Esophagus squamous epithelium (tissue), 5 donors: ENCODE measurements at places on chromosomes 2 and 18. TPM values are rescaled to one million over a fixed set of nuclear protein-coding genes. Genes with fewer than 3 reads are reported as not detected.

- no peak for DNase-seq
Measured at GRCh38 chr2:102366406-102367112, 11.0 kb downstream of the IL18R1 start.

- no peak for DNase-seq
Measured at GRCh38 chr18:9426753-9427152, 48.6 kb upstream of the RALBP1 start.

- no peak for DNase-seq
Measured at GRCh38 chr2:43220760-43221123, 5.7 kb downstream of the ZFP36L2 start.

DNA sequence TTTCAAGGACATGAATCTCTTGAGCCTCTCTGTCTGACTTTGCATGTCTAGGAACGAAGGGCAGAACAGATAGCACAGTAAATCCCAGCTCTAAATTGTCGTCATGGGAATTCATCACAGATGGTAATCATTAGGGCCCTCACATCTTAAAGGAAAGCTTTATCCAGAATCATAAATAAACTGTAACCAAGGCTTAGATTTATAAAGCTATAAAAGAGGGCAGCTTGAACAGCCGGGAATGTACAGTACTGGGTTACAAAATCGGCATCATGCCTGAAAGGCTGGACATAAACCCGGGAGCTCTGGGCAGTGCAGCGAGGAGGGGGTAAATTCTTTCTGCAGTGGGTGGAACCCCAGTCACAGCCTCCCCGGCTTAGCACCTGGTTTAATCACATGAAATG lies 144.4 kb downstream of the GFPT1 start:
- no peak for DNase-seq

- DNase-seq, result no peak
Measured at GRCh38 chr2:45083175-45083574, 73.9 kb upstream of the SIX2 start.

DNA sequence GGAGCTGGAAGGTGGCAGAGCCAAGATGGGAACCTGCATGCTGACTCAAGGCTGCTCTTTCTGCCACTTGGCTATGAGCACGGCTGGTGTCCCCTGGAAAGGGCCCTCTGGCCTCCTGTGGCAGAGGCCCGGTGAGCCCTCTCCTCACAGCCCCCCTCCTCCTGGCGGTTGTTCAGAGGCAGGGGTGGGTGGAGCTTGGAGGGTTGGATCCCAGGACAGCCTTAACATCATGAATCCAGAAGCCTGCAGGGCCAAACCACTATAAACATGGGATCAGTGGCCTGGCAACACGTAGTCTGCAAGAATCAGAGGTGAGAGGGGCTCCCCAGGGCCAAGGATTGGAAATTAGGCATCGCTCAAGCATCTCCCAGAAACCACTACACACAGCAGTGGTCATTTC lies 48.5 kb upstream of the LOXHD1 start:
- no peak for DNase-seq

DNA sequence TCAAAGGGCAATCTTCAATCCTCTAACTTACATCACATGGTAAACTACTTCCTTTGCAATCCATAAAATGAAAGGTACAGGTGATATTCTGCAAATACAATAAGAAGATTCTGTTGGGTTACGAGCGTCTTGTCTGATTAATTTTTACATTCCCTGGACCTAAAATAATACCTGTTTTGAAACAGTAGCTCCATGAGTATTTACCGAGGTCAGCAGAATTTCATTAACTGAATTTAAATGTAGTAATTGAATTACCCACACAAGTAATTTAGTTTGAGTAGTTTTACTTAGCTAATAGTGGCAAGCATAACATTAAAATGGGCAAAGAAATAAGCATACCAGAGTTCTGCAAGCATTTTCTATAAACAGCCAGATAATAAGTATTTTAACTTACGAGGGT lies 652.0 kb downstream of the DPP10 start:
- DNase-seq, result no peak

DNA sequence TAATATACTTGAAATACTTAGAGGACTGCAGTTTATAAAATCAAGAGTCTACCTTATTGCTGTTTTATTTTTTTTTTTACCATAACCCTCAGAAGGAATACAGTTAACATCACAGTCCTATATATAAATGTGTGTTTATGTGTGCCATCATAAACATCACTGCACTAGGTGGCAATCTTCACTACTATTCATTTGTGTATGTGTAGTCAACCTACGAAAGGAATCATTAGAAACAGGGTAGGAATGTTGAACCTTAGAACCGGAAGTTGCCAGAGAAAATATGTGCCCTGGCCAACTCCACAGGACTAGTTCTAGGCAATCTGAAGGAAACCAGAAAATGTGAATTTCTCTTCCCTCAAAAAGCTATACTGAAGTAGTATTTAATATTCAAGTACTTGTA lies 3.4 kb downstream of the GEN1 start:
- no peak for DNase-seq

DNA sequence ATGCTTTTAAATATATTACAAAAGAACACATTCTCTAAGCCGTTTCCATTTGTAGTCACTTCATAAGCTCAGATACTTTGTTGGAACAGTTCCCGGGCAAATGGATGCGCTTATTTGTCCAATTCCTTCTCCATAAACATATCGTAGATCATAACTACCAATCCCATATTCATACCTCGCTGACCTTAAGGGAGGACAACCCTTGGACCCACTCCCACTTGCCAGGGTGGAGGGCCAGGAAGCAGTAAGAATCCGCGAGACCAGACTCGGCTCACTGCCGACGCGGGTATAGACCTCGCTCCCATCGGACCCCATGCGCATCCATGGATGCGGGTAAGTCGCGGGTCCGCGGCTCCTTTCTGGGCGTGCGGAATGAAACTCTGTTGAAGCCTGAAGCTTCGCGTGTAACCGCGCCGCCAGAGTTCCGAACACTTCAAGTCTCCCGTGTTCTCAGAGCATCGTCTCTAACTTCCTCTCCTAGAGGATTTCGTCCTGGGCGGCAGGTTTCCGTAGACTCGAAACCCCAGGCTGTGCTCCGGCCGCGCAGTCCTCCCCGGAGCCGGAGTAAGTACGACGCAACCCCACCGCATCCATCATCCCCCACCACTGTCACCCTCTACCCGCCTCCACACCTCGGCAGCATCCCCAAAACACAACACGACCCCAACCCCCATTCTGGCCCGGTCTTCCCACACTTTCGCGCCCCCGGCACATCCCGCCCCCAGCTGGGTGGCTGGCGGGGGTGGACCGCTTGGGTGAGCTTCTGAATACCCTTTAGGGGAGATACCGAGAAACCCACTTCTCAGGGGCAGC lies 1.1 kb downstream of the DSC3 start:
- DNase-seq, result no peak

- DNase-seq, result no peak
Measured at GRCh38 chr2:26618611-26619010, 22.6 kb downstream of the CIB4 start.

DNA sequence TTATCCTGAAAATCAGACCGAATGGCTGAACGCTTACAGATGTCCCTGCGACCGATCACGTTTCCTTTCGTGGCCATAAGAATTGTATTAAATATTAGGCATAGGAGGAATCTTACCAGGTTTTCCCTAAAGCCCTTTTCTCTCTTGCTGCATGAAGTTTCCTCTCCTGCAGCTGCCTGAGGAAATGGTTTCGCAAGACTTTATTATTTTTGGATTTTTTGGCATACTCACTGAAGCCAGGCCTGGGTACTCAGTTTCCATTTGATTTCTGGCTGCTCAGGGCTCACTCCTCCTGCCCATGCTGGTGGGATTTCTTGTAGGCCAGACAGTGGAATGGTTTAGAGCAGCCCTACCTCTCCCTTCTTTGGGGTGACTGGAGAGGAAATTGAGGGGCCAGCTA lies 114.0 kb downstream of the KLHL29 start:
- no peak for DNase-seq

DNA sequence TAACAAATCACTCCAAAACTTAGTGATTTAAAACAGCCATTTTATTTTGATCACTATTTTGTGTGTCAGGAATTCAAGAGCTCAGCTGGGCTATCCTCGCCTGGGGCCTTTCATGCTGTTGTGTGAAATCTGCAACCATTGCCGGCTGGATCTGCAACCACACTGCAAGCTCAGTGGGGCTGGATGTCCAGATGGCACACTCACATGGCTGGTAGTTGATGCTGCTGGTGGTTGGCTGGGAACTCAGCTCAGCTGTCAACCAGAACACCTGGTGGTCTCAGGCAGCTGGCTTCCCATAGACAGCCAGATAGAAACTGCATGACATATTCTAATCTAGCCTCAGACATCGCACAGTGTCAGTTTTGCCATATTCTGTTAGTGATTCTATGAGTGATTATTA lies 30.6 kb upstream of the AP1S3 start:
- DNase-seq, result no peak

- DNase-seq, result no peak
Measured at GRCh38 chr2:237431837-237432236, 17.9 kb upstream of the COL6A3 start.

GRCh38 chr2:157874997-157875640 lies 1.0 kb downstream of the ACVR1 start:
- no peak for DNase-seq

DNA sequence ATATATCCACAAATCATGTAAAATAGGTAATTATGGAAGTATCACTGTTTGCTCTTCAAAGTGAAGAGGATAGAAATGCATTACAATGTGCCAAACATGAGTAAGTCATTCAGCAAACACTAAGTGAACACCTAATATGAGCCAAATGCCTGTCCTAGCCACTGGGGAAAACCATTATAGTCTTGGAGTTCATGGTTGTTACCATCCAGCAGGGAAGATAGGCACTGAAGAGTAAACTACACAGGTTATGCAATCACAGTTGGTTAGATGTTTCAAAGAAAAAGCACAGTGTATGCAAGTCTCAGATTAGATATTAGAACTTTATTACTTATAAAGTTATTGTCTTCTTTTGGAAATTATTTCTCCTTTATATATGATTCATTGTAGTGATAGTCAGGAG lies 3.9 kb upstream of the SERPINB2 start:
- DNase-seq, result no peak

- no peak for DNase-seq
Measured at GRCh38 chr2:203822240-203822639, 45.3 kb upstream of the CTLA4 start.

GRCh38 chr2:20115374-20115773 lies 63.9 kb upstream of the LAPTM4A start:
- no peak for DNase-seq

GRCh38 chr2:64942693-64943092 lies 46.5 kb upstream of the SLC1A4 start:
- no peak for DNase-seq

- no peak for DNase-seq
Measured at GRCh38 chr2:235230821-235231601, 262.8 kb upstream of the AGAP1 start.

DNA sequence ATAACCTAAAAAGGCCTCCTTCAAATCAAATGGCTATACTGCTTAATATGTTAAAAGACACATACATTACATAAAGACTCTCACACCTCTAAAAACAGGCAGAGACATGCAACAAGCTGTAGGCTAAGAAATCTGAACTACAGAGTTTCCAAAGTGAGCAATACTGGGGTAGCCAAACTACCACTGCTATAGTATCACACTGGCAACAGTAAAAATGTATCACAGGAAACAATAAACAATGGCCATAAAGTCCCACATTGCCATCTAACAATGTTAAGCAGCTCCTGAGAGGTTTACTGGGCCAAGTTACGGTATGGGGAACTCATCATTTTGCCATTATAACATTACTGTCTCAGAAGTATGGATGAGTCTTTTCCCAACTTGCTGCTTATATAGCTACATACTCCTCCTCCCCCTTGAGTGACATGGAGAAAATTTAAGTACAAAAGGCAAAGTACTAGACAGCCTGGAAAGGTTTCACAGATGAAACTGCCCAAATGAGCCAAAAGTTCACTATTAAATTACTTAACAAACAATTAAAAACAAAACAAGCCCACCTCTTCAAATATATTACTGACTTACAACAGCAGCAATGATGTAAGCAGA lies 50.3 kb downstream of the SS18 start:
- no peak for DNase-seq

DNA sequence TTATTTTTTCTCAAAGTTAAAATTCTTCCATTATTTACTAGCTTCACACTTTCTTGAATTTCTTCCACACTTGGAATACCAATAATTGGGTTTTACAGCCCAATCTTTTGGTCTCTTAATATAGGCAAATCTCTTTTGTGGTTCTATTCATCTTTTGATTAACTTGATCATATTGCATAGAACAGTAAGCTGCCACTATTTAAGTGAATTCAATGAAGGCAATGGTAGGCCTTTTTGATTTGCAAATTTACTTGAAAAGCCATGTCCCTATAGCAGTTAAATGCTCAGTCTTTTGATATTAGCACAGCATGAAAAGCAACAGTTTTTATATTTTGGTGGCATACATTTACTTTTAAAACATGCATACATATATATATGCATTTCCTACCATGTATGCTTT lies 20.2 kb upstream of the DYNC1I2 start:
- DNase-seq, result no peak

DNA sequence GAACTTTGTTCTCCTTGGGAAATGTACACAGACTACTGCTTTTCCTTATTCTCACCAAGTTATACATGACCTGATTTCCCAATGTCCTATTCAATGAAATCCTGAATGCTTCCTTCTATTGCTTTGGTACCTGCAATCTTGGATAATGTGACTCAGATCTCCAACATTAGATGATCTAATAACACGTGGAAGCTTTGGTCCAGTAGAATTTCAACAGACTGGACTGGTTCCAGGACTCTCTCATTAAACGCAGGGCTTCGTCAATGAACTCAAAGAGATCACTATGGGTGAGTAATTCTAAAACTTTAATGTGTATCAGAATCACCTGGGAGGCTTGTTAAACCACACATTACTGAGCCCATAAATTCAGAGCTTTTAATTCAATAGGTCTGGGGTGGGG lies 413.6 kb upstream of the KCNH7 start:
- DNase-seq, result no peak

- no peak for DNase-seq
Measured at GRCh38 chr2:515441-516127, 161.6 kb downstream of the TMEM18 start.

- no peak for DNase-seq
Measured at GRCh38 chr2:20170704-20171250, 54.2 kb downstream of the SDC1 start.

- DNase-seq, result no peak
Measured at GRCh38 chr2:241859436-241860183, 916 bp upstream of the PDCD1 start.

- DNase-seq, result no peak
Measured at GRCh38 chr2:241000831-241001321, 2.5 kb downstream of the SNED1 start.

- DNase-seq, result no peak
Measured at GRCh38 chr2:5695654-5696403, 3.6 kb downstream of the SOX11 start.

SYT4 gene
- not detected for total RNA-seq

ZNF385B gene
- 0.44 TPM for total RNA-seq

INHBB gene
- 2.5 TPM for total RNA-seq

RUFY4 gene
- not detected for total RNA-seq

LOXL3 gene
- total RNA-seq, result not detected

ASB18 gene
- not detected for total RNA-seq

SERPINB10 gene
- not detected for total RNA-seq

SLC9A2 gene
- total RNA-seq, result 0.47 TPM

ERMN gene
- 1.1 TPM for total RNA-seq

FAM124B gene
- total RNA-seq, result 0.38 TPM

SCYGR6 gene
- total RNA-seq, result not detected

DCC gene
- 0.95 TPM for total RNA-seq

PPM1G gene
- 66.6 TPM for total RNA-seq

NAT8 gene
- not detected for total RNA-seq

RFTN2 gene
- total RNA-seq, result 2.7 TPM

PLEKHA3 gene
- 3.2 TPM for total RNA-seq

HAAO gene
- total RNA-seq, result 1.5 TPM

CAPN14 gene
- total RNA-seq, result 130 TPM

HK2 gene
- 26.0 TPM for total RNA-seq

SLC23A3 gene
- total RNA-seq, result 1.7 TPM

KYNU gene
- 2.9 TPM for total RNA-seq
